ENCODE measurements at places on chromosomes 1 and 21. TPM values are rescaled to one million over a fixed set of nuclear protein-coding genes. Genes with fewer than 3 reads are reported as not detected.

GRCh38 chr1:28232558-28233263 lies at the start of gene DNAJC8:
Gene DNAJC8, minus strand, starts transcription at chr1:28233029. Its CDS starts 31 bp downstream, at chr1:28232998.
- DNase-seq = peak; percentile 86

- DNase-seq = no peak
These were observed 631 bp upstream of the KRTAP10-9 start for GRCh38 chr21:44626262-44626661.

GRCh38 chr1:3531928-3532327 lies 77.5 kb downstream of the ARHGEF16 start:
- no peak for DNase-seq

The CELA2A gene
- total RNA-seq = not detected

GRCh38 chr1:46065405-46065804 lies 67.0 kb downstream of the PIK3R3 start:
- DNase-seq = no peak

GRCh38 chr1:36327421-36328087 lies 4.1 kb upstream of the EVA1B start:
- no peak for DNase-seq

The ADAMTS5 gene
- total RNA-seq = 59.2 TPM

The LEFTY1 gene
- total RNA-seq = 0.79 TPM

DNA sequence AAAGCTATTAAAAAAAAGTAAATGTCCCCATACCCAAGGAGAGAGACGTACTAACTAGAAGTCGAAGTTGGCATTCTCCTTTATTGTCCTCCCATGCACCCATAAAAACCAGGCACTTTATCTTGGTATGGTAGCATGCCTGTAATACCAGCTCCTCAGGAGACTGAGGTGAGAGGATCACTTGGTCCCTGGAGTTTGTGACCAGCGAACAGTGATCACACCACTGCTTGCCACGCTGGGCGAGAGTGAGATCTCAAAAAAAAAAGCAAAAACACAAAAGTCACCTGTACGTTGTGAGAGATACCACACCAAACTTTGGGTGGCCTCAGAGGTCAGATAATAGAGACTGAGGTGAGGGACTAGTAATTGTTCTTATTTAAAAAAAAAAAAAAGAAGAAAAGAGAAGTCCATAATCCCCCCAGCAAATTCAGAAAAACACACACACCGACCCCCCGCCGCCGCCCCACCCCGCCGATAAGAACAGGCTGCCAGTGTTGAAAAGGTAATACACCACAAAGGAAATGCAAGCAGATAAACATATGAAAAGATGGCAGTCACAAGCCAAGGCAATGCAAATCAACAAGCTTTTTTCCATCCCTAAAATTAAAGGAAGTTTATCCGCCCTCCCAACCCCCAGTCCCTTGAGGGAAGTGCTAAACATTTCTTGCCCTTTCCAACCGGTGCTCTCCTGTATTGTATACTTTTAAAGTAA lies 3.6 kb downstream of the L1TD1 start:
- no peak for DNase-seq

The SPRR1A gene
- total RNA-seq = not detected

GRCh38 chr1:228313536-228314277 lies 92.9 kb downstream of the TRIM11 start:
- no peak for DNase-seq

- DNase-seq = no peak
These were observed 322 bp downstream of the C1orf162 start for GRCh38 chr1:111474106-111474505.

The DDOST gene
- total RNA-seq = 132 TPM

- DNase-seq = no peak
These were observed 40.0 kb upstream of the FAM163A start for GRCh38 chr1:179702946-179703539.

DNA sequence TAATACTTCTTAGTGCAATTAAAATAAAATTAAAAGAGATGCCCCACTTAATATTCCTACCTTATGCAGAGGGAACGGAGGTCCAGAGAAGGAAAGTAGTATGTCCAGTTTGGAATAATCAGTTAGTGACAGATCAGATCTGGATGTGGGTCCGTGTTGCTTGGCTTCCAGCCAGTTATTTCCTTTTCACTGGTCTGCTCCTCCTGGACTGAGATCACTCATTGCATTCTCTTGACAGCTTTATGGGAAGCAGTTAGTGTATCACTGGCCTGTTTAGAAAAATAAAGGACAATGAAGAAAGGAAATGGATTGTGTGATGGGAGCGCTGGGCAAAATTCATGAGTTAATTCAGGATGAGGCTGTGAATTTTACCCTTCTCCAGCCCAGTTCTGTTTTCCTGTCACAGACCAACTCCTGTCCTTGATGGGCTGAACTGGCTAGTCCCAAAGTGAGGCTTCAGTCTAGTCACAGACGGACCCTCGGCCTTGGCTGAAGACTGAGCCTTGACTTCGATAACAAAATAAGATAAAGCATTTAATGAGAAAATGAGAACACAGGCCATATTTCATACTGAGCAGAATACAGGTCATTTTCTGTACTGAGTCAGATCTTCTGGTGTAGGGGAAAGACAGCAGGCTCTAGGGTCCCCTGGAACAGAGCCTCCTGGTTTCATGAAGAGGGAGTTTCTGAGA lies 85.2 kb upstream of the TRABD2B start:
- DNase-seq = no peak

The PADI2 gene
- total RNA-seq = 5.6 TPM

GRCh38 chr1:108570128-108570527 lies 10.2 kb downstream of the EEIG2 start:
- no peak for DNase-seq

The FAAH gene
- 6.9 TPM for total RNA-seq

DNA sequence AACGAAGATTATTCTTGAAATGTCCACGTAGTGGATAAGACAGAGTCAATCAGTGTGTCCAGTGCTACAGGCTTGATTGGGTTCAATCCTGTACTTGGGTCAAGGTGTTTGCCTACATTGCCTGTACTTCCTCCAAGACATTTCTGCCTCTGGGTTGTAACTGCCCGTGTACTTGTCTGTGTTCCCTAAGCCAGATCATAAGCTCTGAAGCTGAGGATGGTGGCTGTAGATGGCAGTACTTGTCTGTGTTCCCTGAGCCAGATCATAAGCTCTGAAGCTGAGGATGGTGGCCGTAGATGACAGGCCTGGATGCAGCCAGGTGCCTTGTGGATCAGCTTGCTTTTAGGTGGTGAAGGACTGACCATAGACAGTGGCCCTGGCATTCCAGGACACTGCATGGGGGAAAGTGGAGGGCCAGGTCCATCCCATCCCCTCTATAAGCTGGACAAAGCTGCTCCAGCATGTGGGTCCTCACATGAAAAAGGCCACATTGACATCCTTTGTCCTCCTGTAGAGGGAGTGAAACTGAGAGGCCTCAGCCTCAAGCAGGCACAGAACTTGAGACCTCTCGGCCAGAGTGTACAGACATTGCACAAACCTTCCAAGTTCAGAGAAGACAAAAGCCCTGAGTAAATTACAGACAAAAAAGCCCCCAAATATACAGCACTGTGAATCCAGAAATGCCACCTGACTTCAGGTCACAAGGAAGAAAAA lies 2.0 kb upstream of the SRM start:
- no peak for DNase-seq

DNA sequence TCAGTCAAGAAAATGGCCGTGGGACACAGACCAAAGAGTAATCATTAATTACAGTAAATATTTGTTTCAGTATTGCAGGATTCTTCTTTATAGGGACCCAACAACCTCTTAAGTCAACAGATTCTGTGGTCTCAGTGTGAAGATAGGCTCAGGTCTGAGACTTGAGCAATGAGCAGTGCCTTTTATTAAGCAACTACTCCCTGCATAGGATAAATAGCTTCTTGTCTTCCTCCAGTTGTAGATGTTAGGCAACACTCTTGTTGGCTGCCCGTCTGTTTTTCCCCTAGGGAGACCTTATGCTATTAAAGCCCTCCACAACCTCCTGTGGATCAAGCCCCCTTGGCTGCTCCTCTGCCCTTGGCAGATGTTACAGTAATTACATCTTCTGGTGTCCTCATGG lies 1.8 kb upstream of the OMA1 start:
- no peak for DNase-seq

DNA sequence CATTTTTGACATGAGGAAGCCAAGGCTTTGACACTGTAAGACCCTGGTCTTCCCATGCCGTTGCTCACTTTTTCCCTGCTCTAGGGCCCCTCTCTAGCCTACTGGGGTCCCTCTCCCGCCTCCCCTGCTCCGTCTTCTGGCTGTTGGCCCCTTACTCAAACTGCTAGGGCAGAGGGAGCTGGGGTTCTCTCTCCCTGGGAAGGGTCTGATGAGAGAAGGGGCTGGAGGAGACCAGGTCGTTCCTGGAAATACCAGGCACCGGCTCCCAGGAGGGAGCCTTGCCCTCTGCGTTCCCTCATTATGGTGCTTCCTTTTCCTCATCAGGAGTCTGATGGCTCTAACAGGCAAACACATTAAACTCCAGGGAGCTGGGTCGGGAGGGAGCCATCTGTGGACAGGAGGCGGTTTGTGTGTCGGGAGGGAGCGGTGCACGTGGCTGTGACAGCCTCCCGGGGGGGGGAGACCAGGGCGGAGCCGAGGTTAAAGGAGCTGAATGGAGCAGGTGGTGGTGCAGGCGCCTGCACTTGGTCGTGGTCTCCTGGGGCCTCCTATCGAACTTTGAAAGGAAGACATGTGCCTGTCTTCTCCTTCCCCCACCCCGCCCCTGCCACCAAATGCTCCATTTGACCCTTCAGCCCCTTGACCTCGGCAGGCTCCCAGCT lies 35.4 kb upstream of the LHX4 start:
- DNase-seq = no peak

GRCh38 chr21:34835526-34835925 lies 166.7 kb downstream of the CLIC6 start:
- no peak for DNase-seq

GRCh38 chr1:59561796-59562195 lies 253.0 kb upstream of the HOOK1 start:
- no peak for DNase-seq
